ENCODE measurements at places on chromosomes 5 and 9. TPM values are rescaled to one million over a fixed set of nuclear protein-coding genes. Genes with fewer than 3 reads are reported as not detected.

- DNase-seq = no peak
Measured at GRCh38 chr5:62029303-62029702, 276.7 kb upstream of the KIF2A start.

DNA sequence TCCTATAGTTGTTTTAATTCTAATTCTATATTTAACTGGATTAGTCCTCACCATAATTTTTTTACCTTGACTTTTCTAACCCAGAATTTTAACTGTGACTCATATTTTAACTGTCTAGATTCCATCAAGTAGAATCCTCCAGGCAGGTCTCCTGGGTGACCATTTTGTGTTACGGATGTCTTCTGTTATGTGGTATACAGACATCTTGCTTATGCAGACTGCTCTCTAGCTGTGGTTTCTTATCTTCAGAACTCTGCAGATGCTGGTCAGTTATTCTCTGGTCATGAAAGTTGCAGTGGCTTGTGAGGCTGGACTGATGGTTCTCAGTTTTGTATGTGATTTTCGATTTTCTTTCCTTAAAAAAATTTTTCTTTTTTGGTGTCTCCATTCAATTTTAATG lies 139.4 kb downstream of the ATG10 start:
- DNase-seq = no peak

The RARS1 gene
- polyA plus RNA-seq = 102 TPM

DNA sequence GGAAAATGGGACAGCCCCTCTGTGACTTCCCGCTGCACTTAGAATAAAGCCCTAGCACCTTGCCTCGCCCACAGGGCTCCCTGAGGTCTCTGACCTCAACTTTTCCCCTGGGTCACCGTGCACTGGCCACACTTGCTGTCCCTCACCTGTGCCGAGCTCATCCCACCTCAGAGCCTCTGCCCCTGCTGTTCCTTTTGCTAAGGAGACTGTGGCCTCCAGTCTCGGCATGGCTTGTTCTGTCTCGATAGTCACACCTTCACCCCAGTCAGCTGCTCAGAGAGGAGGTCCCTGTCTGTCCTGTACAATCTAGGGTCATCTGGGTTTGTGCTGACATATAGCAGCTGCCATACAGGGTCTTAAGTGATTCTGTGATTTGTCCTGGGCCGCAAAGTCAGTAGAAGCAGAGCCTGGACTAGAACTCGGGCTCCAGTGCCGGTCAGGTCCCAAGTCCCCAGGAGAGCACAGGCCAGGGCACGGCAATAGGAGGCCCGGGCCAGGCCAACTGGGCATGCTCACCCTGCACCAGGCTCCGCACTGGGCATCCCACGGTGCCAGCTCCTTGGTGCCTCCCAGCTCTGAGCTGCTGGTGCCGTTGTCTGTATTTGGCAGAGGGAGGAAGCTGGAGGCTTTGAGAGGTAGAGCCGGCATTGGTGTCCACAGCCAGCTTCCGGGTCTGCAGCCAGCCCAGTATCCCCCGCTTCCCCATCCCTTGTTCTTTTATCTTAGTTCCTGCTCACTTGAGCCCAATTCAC lies 35.2 kb downstream of the NCS1 start:
- no peak for DNase-seq

GRCh38 chr9:88177371-88177770 lies 39.1 kb upstream of the SPATA31C2 start:
- DNase-seq = no peak

The IFNK gene
- polyA plus RNA-seq = not detected

DNA sequence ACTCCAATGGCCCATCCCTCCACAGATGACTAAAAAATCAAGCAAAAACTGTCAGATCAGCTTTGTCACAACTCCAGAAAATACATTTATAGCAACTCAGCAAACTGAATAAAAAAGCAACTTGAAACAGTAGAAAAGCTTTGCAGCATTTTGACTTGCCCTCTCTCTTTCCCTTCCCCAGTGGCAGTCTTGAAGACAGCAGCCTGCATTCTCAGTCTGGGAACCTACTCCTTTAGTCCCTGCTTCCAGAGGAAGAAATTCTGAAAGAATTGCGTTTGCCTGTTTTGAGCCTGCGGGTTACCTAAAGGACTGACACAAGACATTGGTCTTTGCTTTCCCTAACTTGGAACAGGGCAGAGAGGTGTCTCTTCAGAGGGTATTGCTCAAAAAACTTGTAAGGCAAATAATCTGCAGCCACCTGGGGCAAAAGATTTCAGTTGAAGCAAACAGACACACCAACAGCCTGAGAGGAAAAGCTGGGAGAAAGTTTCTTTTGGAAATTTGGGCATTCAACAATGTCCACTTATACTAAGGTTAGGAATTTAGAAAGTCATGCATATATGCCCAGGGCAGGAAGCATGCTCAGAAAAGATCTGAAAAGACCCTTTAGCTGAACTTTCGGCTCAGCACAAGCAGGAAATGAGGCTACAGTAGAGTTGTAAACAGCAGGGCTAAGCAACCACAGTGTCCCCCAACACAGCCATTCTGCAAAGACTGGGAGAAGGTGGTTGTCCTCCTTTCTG lies 15.2 kb upstream of the SLC35D2 start:
- DNase-seq = no peak

GRCh38 chr9:70609542-70610286 lies 195.3 kb upstream of the KLF9 start:
- DNase-seq = no peak

The PTGES2 gene
- polyA plus RNA-seq = 37.9 TPM

- DNase-seq = no peak
Measured at GRCh38 chr5:115657881-115658233, 32.0 kb upstream of the TMED7 start.

GRCh38 chr5:34844106-34844505 lies 5.1 kb downstream of the TTC23L start:
- DNase-seq = no peak

DNA sequence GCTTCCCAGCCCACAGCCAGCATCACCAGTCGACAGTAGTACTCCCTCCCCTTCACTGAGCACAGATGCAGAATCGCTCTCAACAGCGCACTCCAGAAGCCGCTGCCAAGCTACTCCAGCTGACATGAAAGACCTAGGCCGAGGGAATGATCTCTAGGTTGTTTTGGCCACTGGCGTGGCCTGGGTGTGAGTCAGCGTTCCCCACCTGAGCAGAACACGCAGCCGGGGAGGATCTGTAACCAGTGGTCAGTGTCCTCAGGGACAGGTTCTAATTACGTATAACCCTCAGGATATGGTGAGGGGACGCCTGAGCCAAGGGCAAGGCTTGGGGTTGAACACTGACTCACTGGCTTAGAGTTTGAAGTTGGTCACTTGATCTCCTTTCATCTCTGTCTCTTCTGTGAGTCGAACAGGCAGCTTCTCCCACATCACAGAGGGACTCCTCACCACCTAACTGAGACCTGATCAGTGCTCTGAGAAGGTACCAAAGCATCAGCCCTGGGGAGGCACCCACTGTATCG lies 76.9 kb upstream of the IL17B start:
- DNase-seq = no peak

GRCh38 chr5:163532171-163533084 lies 27.0 kb downstream of the MAT2B start:
- DNase-seq = no peak

DNA sequence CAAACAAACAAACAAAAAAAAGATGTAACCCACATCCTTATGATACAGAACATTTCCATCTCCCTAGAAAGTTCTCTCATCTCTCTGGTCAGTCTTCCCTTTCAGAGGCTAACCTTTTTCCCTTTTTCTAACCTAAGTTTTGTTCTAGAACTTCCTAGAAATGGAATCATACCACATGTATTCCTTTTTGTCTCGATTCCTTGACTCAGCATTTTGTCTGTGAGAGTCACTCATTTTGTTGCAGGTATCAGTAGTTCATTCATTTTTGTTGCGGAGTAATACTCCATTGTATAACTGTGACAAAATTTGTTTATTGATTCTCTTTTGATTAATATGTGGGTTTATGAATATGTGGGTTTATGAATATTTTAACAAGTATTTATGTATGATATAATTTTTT lies 400.0 kb upstream of the PDE4D start:
- DNase-seq = no peak

The TIGD6 gene
- polyA plus RNA-seq = 5.4 TPM

Data from left kidney (tissue), 8 donors.